ENCODE measurements at places on chromosomes 6 and 20.

GRCh38 chr20:62536871-62537401, 61.1 kb upstream of the GATA5 start:
- no peak for DNase-seq

DNA sequence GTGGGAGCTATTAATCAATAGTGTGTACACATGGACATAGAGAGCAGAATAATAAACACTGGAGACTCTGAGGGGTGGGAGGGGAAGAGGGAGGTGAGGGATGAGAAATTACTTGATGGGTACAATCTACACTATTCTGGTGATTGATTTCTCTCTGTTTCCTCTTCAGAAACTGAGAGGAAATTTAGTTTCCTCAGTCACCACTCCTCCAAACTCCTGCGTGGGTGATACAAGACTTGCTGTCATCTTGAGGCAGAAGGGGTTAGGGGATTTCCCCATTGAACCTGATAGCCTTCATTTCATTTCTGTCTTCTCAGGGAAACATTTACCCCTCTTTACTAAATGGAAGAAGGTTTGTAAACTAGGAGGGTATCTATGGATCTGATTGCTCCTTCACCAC, 84.3 kb upstream of the ESR1 start:
- peak; percentile 2 for DNase-seq

DNA sequence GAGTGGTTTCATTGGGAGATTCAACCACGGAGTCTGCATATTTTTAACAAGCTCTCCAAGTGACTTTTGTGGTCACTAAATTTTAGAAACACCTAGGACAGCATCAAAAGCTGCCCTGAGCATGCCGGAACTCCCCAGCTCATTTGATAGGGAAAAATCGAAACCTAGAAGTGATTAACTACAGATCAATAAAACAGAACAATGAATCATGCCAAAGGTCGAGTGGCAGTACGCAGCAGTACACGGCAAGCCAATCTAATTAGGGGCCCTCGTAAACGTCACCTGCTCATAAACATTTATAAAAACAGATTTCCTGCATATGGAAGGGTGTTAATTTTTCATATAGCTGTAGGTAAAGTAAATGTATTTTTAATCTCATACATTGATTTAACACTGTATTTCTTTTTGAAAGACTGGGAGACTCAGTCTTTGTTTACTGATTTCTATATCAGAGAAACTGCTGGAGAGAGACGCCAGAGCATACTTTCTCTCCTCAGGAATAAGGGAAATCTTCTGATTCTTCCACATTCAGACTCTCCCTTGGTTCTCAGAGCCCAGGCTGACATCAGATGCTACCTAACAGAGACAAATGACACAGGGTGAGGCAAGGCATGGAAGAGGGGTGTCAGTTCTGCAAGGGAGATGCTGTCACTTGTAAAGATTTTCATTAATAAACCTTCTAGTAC, 232.5 kb downstream of the PTPRT start:
- no peak for DNase-seq

- DNase-seq, result no peak
Measured at GRCh38 chr6:105210932-105211531, 31.2 kb upstream of the POPDC3 start.

DNA sequence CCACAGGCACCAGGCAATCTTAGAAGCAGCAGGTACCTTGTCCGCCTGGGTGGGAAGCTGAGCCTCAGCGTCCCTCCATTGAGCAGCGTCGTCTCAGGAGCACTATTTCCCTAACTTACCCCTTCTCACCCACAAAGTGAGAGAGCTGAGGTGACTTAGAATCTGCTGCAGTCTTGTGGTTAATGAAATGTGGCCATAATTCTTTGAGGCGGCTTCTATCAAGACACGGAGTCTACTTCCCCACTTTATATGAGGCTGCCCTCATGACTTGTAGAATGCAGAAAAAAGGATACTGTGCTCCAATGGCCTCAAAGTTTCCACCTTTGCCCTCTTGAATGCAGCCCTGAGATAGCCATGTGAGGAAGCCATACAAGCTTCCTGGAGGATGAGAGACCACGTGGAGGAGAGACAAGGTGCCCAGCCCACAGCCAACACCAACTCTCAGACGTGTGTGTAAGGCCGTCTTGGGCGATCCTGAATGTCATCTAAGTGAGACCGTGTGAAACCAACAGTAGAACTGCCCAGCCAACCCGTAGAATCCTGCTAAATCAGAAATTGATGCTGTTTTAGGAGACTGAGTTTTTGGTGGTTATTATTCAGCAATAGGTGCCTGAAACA, 9.1 kb upstream of the TAGAP start:
- DNase-seq, result no peak

- DNase-seq, result no peak
Measured at GRCh38 chr6:165106261-165106660, 203.1 kb downstream of the C6orf118 start.

DNA sequence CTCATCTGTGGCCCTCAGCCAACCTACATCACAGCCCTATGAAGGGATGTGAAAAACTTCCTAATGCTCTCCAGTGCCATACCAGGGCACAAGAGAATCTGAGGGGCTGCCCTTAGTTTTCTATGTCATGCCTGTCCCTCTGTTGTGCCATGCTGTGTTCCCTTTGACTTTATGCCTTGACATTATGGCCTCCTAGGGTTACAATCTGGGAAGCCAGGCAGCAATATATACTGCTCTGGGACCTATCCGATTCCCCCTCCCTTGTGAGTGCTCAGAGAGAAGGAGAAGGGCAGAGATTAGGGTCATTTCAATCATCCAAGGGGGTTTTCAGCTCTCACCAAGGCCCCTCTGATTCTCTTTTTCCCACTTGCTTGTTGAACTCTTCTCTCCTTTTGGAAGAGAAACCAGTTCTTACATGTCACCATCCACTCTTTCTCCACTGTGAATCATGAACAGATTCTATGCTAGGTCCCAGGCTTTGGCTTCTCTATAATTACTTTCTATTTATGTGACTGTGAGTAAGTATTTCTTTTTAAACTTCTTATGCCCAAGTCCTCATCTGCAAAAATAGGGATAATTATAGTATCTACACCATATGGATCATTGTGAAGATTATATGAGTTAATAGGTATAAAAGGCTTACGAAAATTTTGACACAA, 14.2 kb upstream of the FRK start:
- no peak for DNase-seq

DNA sequence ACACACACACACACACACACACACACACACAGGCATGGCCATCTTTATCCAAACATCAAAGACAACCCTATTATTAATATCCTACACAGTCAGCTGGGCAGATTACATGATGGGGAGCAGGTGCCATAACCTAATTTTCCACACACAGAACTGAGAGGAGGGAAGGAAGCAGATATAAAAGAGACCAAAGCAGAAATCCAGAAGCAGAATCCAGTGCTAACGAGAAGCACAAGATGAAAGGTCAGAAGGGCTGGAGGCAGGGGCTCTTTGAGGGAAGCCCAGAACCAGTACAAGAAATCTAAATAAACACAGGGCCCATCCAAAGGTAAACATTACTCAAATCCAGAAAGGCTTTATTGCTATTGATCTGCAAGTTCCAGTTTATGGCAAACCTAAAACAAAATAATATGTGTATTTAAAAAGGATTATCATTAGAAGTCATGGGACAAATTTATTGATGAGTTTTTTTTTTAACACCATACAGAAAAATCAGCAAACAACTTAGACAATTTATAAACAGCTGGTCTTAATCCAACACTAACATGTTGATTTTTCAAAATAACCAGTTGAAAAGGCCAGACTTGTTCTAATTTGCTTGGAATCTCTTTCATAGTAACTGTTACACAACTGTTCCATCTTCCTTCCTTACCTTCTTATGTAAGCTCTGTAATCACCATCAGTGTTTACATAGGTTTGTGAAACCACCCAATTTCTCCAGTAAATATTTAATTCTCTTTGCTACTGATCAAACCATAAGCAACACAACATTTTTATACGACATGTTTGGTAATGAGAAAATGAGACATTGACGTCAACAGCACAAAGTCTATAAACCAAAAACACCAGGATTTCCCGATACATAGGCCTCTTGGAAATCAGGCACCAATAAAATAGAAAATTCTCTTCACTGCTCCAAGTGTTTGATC, 34.2 kb downstream of the SLC23A2 start:
- no peak for DNase-seq

DNA sequence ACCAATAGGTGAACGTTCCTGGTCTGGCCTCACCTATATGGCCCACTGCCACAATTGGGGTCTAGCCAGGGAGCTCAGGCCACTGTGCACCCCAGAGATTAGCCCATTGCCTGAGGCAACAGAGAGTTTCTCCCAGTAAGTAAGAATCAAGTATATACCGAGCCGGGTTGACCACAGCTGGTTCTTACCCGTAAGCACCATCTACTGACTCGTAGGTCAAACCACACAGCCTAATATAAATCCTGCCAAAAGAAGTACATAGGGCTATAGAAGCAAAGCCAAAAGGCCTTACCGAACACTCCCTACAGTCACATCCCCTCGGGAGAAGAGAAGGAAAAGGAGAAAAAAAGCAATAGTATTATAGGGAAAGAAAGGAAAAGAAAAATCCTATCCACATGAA, 463.6 kb upstream of the GJE1 start:
- no peak for DNase-seq

All from activated CD4-positive, CD25-positive, alpha-beta regulatory T cell treated with anti-CD3 and anti-CD28 coated beads, Interleukin-2, amount 50 U/mL, for 16 hours (primary cell).